GM23248 (cell line): ENCODE measurements at places on chromosomes 2 and 18. TPM values are rescaled to one million over a fixed set of nuclear protein-coding genes. Genes with fewer than 3 reads are reported as not detected.

GRCh38 chr2:186407611-186408010, 78.4 kb upstream of the ZC3H15 start:
- H3K27me3 ChIP-seq, result no peaks in the 10 kb centered on the region
- no peaks in the 10 kb centered on the region for H3K36me3 ChIP-seq
- no peak overlapping the region for H3K27ac ChIP-seq
- no peak for DNase-seq
- H3K4me1 ChIP-seq, result no peaks in the 10 kb centered on the region

The MTCL1 gene
- polyA plus RNA-seq, result 7.8 and 10.3 TPM in 2 replicates

The ALKAL2 gene
- not detected in 2 replicates for polyA plus RNA-seq

- H3K4me1 ChIP-seq, result no peaks in the 10 kb centered on the region
- H3K36me3 ChIP-seq, result no peaks in the 10 kb centered on the region
- no peak overlapping the region for H3K27ac ChIP-seq
- DNase-seq, result no peak
- no peak overlapping the region for H3K4me3 ChIP-seq
These were observed 60.8 kb downstream of the KYNU start for GRCh38 chr2:142938240-142938639.

GRCh38 chr2:130768191-130768855, 13.0 kb downstream of the AMER3 start:
- no peaks in the 10 kb centered on the region for H3K4me1 ChIP-seq
- H3K36me3 ChIP-seq, result no peaks in the 10 kb centered on the region
- no peak overlapping the region for H3K27ac ChIP-seq
- no peak for DNase-seq

- H3K4me1 ChIP-seq, result no peaks in the 10 kb centered on the region
- no peak overlapping the region for H3K27ac ChIP-seq
- H3K27me3 ChIP-seq, result peaks cover 32% of the 10 kb centered on the region; the same call in 1 of the 2 replicates
- H3K36me3 ChIP-seq, result no peaks in the 10 kb centered on the region
These were observed 51.9 kb upstream of the CWC22 start for GRCh38 chr2:180058993-180059392.

The MRPS5 gene
- 38.1 and 38.4 TPM in 2 replicates for polyA plus RNA-seq

DNA sequence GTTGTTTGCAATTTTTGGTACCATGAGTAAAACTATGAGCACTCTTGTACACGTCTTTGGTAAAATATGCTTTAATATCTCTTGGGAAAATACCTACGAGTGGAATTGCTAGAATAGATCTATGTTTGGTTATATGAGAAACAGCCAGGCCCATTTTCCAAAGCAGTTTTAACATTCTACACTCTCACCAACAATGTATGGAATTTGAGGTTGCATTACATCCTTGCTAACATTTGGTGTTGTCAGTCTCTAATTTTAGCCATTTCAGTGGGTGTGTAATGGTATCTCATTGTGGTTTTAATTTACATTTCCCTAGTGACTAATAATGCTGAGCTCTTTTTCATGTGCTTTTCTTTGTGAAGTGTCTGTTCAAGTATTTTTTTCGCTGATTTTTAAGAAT, 118.9 kb upstream of the TCF4 start:
- H3K36me3 ChIP-seq, result no peaks in the 10 kb centered on the region
- H3K4me3 ChIP-seq, result no peak overlapping the region
- DNase-seq, result peak; percentile 75
- H3K4me1 ChIP-seq, result peaks cover 13% of the 10 kb centered on the region; the same call in 1 of the 2 replicates
- H3K27me3 ChIP-seq, result no peaks in the 10 kb centered on the region

The INSIG2 gene
- polyA plus RNA-seq, result 35.6 and 36.1 TPM in 2 replicates

DNA sequence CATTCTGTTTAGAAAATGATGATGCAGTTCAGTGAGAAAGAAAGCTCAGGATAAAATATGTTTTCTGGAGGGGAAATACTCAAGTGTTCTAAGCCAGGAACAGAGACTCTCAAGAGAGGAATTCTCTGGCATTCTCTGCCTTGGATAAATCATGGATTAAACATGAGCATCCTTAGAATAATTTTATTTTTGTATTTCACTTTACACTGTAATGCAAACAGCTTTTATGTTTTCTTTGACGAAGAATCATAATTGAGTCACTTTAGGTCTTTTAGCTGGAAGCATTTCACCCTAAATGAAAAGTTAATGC, 11.1 kb downstream of the GDF7 start:
- H3K4me1 ChIP-seq, result no peaks in the 10 kb centered on the region; the same call in 1 of the 2 replicates
- H3K4me3 ChIP-seq, result no peak overlapping the region
- H3K27me3 ChIP-seq, result no peaks in the 10 kb centered on the region
- H3K27ac ChIP-seq, result no peak overlapping the region
- DNase-seq, result no peak
- H3K36me3 ChIP-seq, result no peaks in the 10 kb centered on the region

GRCh38 chr2:105442056-105442455, 43.2 kb upstream of the FHL2 start:
- H3K4me3 ChIP-seq, result no peak overlapping the region
- H3K36me3 ChIP-seq, result no peaks in the 10 kb centered on the region
- no peak for DNase-seq
- no peaks in the 10 kb centered on the region for H3K27me3 ChIP-seq
- H3K27ac ChIP-seq, result no peak overlapping the region

The TMEM178A gene
- 0.23 TPM in 1 of 2 replicates, not detected in the other for polyA plus RNA-seq
